Mucosa of descending colon (tissue), 3 donors: ENCODE measurements at places on chromosomes 5 and 9. TPM values are rescaled to one million over a fixed set of nuclear protein-coding genes. Genes with fewer than 3 reads are reported as not detected.
A peak's percentile ranks its signal among the peaks of the same experiment; 100 is the strongest.

The SH3PXD2B gene
- total RNA-seq, result 5.4 TPM

- DNase-seq, result no peak
These were observed 23.2 kb downstream of the TTF1 start for GRCh38 chr9:132383462-132383883.

DNA sequence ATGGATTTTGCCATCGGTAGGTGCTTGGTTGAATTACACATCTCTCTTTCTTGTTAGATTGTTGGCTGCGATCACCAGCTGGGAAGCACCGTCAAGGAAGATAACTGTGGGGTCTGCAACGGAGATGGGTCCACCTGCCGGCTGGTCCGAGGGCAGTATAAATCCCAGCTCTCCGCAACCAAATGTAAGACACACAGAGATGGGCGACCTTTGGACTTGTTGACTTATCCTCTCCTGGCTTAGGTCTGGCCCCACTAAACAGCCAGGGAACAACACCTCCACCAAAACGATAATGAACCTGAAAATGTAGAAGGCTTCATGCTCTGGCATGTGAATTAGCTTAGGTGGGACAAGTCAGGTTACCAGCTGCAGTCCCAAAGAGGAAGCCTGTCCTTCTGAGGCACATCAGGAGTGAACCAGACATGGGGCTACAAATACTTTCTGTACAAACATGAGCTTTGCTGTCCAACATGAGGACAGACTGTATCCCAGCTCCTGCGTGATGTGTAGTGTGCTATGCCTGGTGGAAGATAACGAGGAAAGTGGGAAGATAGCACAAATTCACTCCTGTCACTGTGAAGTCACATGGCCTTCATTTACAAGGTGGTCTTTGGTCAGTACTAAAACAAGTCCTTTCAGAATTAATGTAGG lies 148.4 kb downstream of the ADAMTSL1 start:
- no peak for DNase-seq

DNA sequence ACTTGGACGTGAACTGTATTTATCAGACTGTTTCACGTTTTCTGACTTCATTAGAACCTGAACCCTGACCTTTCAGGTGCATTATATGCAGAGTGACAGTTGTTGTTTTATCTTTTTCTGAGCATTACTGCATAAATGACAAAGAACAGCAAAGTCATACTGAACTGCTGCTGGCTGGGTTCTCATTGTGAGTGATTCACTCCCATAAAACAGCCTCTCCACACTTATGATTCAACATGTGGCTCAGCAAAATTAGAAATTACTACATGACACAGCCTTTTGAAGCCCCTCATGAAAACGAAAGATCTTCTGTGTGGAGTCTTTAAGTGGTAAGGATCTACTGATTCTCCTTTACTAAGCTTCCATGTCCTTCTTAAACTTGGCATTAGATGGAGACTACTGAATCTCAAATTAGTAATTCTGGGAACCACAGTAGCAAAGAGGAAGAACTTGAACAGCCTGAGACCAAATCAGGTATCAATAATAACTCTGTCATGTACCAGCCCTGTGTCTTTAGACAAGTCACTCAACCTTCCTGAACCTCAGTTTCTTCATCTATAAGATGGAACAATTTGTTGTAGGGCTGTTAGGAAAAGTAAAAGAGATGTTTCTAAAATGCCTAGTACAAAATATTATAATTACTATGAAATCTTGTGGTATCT lies 172.3 kb upstream of the GNA14 start:
- DNase-seq, result no peak

The OXCT1 gene
- 27.0 TPM for total RNA-seq

DNA sequence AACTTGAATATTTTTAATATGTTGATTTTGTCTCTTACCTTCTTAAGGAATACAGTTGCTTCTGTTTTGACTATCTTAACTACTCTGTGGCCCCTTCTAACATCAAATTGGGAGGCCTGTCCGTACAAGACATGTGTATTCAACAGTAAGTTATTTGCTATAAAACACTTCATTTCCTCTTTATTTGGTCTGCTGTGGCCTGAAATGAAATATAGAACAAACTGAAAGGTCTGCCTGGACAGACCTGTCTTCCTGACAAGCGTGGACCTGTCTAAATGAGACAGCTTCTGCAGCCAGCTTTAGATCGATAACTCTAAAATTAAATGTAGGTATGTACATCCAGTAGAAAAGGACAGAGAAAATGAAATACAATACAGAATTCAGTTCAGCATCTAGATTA lies 2.2 kb upstream of the LPAR1 start:
- DNase-seq, result no peak

The CDC20B gene
- not detected for total RNA-seq

DNA sequence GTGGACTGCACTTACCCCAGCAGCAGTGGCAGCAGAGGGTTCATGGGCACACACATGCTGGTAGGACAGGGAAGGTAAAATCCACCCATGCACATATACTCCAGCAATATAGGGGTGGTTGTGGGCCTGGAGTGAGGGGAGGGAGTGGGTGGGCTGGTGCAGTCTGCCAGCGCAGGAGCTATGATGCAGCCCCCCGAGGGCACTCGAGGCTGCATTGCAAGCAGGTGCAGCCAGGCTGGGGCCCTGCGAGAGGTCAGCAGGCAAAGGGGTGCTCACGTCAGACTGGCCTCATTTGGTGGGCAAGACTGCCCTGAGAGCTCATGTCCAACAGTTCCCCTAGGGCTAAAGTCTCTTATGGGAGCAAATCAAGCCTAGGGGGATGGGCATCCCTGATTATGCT lies 32.4 kb upstream of the PCDHA1 start:
- DNase-seq, result no peak

DNA sequence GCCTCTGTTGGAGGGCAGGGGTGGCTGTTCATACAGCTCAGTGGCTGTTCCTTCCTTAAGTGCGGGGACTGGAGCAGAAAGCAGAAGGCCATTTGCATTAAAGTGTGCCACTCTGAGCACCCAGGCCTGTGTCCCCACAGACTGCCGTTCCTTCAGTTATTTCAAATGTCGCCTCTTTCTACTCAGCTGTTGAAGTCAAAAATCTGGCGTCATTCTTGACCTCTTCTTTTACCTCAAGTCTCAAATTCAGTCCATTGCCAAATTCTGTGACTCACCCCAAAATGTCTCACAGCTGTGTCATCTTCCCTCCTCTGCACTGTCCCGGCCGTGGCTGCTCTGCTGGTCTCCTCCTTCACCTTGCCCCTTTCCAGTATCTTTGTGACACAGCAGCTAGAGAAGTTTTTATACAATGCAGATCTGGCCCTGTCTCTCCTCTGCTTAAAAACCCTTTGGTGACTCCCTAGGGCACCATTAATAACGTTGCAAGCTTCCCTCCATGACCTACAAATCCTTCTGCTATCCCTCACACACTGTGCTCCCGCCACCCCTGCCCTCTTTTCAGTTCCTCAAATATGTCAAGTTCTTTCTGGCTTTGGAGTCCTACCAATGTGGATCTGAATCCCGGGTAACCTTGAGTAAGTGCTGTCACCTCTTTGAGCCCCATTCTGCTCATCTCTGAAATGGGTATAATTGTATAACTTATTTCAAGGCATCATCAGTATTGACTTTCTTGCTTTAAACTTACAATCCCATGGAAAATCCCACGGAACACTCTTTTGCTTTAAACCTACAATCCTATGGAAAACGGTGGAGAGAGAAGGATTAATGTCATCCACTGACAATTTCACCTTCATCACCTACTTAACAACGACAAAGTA lies 98.3 kb upstream of the BOD1 start:
- DNase-seq, result no peak

DNA sequence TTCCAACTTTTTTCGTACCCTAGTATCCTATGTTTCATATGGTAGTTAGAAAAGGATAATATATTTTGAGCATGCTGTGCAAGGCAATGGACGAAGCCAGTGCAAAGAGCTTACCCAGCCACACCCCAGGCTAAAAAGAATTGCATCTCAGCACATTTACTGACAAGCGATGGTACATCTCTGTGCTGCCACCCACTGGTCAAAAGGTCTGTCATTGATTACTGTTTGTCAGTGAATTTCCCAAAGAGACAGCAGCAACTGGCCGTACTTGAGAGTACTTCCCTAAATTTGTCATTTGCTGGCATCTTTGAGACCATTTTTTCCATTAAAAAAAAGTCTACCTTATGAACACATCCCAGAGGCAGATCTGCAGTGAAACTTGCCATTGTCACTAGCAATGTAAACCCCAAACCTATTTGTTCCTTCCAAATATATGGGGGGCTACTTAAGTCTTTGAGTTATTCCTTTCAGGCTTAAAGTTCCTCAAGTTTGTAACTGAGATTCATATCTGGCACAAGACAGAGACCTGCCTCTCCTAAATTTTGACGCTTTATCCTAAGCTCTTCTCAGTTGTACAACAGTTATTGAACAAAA lies 184.3 kb downstream of the CTNND2 start:
- peak; percentile 71 for DNase-seq

DNA sequence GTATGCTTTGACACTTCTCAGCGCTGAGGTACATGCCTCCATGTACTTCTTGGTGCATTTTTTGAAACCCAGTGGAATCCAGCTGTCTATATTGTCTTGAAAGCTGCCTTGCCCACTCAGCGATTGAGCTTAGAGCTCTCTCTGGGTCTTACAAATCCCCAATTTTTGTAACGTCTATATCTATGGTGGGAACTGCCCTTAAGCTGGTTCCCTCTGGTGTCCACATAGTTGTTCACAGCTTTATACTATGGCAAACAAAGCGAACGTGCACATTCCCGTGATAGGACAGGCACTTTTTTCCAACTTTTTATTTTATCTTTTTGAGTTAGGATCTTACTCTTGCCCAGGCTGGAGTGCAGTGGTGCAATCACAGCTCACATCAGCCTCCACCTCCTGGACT lies 20.9 kb downstream of the CDHR2 start:
- no peak for DNase-seq

The CTSV gene
- 2.3 TPM for total RNA-seq

DNA sequence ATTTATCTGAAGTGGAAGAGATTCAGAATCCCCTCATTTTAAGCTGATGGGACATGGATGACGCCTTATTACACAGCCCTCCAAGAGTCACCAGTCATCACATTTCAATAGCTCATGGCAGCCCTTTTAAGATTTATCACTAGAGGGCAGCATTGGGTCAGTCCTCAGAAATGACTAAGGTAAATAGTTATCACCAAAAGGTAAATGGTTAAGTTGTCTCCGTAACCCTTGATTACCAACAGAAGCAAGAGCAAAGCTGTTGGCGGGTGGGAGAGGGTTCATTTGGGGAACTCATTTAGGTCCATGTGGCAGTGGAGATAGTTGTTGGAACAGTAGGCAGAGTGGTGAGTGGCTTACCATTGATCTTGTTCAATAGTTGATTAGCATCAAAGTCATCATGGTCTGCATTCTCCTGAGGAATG lies 12.0 kb upstream of the C9 start:
- DNase-seq, result no peak

DNA sequence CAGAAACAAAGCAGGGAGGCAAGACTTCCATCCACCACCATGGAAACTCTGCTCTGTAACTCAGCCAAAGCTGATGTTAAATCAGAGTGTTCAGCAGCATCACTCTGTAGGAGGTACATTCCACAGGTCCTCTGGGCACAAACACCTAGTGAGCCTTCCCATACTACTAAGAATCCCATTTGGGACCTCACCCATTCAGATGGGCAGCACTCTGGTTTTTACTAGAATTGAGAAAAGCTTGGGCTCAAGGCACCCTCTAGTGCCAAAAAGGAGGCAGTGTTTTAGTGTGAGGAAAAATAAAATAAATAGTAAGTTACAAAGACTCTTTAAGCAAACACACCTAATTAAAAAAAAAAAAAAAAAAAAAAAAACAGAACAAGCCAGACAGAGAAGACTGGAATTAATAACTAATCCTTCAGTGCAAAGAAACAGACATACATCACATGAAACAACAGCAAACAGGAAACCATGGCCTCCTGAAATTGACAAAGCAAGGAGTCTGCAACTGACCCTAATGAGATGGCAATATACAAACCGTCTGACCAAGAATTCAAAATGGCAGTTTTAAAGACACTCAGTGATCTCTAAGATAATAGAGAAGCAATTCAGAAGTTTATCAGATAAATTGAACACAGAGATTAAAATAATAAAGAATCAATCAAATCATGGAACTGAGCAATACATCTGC lies 159.5 kb downstream of the GNA14 start:
- DNase-seq, result no peak

DNA sequence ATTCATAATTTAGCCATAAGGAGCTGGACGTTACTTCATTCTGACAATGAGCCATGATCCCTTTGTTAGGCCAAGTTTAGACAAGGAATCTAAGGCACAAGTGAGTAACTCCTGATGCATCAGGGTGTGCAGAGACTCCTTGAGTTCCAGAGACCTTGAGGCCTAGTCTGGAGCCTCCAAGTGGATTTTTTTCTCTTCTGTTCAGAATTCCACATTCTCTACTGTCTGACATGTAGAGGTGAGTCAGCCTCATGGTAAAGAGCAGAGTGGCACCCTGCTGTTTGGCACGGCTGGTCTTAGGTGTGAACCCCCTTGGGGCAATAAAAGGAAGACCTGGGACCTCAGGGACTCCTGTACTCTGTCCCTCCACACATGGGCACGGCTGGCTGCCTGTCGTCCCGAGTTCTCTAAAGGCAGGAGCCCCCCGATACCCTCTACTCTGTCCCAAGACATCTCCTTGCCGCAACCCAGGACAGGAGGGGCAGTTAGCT lies 22.0 kb upstream of the TGFBI start:
- DNase-seq, result no peak

- peak; percentile 85 for DNase-seq
These were observed 7.9 kb downstream of the NRARP start for GRCh38 chr9:137294091-137294680.

DNA sequence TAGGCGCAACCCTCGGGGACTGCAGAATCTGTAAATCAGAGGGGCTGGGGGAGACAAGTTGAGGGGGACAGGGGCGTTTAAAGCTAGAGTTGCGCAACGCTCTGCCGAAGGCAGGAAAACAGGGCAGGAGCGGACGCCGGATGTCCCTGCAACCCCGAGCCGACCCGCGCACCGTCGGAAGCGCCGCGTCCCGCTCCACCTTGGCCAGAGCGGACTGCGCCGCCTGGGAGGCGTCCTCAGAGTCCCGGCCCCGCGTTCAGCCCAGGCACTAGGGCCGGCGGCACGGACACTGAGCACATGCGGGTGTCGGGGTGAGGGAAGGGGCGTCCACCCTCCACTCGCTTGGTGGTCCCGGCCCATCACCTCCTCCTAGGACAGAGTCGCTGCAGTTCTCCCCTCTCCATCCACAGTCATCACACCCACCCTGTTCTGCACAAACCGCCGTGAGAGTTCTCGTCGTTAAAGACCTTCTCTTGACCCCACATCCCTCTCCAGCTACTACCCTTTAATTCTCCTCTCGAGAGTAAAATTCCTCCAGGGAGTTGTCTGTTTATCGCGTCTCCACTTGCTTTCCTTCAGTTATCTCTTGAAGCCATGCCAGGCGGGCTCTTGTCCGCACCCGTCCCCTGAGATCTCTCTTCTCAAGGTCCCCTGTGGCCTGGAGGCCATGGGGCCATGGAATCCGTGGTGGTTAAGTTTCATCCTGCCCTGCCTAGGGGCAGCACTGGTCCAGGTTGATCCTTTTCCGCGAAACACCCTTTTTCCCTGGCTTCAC lies 796 bp upstream of the PDLIM7 start:
- peak; percentile 69 for DNase-seq
